ENCODE measurements at places on chromosomes 4 and X.

DNA sequence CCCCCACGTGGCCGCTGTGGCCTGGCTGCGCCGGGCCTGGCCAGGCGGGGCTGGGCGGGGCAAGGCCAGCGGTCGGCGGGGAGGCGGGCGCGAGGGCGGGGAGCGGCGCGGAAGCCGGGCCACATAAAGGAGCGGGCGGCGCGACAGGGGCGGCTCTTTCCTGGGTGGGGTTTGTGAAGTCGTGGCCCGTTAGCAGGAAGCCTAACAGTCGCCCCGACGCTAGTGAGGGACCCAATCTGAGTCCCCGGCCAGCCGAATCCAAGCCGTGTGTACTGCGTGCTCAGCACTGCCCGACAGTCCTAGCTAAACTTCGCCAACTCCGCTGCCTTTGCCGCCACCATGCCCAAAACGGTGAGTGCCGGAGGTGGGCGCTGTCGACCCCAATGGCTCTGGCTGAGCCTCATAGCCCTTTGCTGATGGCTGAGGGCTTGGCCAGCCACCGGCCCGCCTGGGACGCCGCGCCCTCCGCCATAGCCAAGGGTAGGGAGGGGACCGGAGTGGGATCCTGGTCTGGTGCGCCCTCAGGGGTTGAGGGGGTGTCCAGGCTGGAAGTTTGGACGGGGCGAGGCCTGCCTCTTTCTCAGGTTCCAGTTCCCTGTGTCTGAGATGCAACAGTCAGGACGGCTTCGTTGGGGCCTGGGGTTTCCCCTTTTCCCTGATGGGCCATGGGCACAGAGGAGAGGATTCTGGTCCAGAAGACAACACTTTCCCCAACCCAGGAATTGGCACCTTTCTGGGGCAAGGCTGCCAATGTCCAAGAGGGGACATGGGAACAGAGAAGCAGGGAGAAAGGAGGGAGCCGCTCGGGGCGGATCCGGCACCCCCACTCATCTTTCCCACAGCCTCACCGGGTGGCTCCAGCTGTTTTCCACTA lies at the start of gene MSN:
Gene MSN (plus strand): TSS at position 152 of the 874 bp plus-strand sequence. CDS start 188 bp downstream, at position 340.
- DNase-seq: peak; percentile 84

DNA sequence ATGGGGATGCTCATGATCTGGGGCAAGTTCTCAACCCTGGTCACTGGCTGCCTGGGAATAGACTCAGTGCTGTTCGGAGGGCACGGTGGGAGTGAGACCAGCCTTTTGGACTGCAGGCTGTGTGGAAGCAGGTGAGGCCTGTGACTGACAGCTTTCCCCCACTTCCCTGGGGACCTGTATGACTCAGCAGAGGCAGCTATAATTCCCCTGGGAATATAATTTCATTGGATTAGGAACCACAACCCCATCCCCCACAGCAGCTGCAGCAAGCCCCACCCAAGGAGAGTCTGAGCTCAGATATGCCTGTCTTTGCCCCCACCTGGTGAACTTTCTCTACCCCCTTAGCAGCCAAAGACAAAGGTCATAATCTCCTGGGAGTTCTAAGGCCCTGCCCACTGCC lies 408.6 kb downstream of the PPP3CA start:
- no peak for DNase-seq

GRCh38 chrX:13894888-13895565 lies 78.1 kb upstream of the GPM6B start:
- DNase-seq: no peak

DNA sequence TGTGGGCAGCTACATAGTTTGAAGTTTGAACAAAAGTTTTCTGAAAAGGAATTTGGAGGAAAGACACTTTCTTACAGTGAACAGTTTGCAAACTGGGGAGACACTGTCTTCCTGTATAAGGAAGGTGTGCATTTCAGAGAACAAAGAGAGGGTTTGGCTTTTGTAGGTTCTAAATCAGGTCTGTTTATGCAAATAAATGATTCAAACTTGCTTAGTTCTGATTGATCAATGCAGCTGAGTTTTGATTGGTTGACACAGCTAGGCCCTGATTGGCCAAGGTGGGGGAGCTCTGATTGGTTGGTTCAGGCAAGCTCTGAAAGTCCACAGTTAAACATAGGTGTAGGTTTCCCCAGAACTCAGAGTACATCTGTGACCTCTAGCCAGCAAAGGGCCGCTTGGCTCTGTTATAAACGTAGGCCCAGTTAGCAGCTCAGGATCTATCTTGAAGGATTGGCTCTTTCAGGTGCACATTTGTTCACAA lies 63.0 kb upstream of the ENPP6 start:
- no peak for DNase-seq

- no peak for DNase-seq
Observed at GRCh38 chr4:120704538-120704937, 218.0 kb downstream of the PRDM5 start.

DNA sequence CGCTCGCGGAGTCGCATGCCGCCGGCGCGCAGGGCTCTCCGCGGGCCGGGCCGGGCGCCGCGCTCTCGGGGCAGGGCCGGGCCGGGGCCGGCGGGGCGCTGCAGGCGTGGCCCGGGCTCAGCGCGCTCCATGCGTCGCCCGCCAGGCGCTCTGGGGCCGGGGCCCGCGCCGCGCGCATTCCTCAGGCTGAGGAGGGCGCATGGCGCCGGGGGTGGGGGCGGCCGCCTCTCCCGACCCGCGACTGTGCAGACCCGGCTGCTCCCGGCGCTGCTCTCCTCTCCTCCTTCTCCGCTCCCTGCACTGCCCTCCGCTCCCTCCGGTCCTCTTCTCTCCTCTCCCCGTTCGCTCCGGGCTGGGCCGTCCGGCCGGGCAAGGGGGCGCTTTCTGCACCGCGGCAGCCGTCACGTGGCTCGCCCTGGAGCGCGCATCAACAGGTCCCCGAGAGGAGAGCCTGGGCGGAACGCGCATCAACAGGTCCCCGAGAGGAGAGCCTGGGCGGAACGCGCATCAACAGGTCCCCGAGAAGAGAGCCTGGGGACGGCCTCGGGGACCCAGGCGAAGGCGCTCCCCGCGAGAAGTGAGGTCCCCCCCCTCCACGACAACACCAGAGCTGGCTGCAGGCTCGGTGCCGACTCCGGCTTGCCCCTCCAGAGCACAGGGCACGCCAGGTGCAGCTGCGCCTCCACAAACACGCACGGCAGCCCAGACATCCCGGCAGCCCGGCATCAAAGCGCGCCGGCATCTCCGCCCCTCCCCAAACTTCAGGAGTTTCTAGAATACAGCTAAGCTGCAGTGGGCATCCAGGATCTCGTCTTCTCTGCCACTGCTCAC lies 12.9 kb downstream of the PPP2R3B start:
- no peak for DNase-seq

- no peak for DNase-seq
Observed at GRCh38 chr4:88027611-88028608, 20.5 kb downstream of the PKD2 start.

Measured in activated CD8-positive, alpha-beta memory T cell treated with anti-CD3 and anti-CD28 coated beads, Interleukin-2, amount 10 ng/mL, durations not matched to agents 7 days and 5 days (primary cell).